ENCODE measurements at places on chromosomes 3 and 15.

DNA sequence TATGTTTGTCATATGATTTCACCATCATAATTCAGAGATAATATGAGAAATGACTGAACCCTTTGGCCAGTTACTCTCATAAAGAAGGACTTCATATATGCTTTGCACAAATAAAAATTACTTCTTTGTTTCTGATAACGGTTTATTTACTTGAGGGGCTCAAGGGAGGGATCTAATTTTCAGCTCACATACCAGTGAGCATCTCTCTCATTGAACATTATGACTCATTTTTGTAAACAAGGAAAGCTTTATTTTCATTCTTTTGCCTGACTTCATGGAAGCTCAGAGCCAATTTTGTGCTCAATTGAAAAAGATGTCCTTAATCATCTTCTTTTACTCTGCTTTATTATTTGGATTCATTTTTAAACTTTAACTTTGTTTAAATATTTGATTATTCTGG, 5.8 kb downstream of the NLGN1 start:
- no peak for DNase-seq

- DNase-seq = no peak
Observed at GRCh38 chr3:146129750-146130149, 31.2 kb downstream of the PLOD2 start.

- DNase-seq = no peak
Observed at GRCh38 chr15:90813796-90814190, 54.6 kb upstream of the FURIN start.

GRCh38 chr3:172461530-172462138, 13.4 kb upstream of the GHSR start:
- DNase-seq = no peak

DNA sequence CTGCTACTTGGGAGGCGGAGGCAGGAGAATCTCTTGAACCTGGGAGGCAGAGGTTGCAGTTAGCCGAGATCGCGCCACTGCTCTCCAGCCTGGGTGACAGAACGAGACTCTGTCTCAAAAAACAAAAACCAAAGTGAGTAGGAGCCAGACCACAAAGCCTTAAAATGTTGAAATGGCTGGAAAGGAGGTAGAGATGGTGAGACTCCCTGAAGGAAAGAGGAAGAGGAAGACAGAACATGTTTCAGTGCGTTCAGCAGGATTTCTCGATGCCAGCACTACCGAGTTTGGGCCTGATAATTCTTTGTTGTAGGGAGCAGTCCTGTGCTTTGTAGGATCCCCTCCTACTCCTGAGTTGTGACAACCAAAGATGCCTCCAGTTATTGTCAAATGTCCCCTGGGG, 189.9 kb downstream of the AKAP13 start:
- DNase-seq = no peak

DNA sequence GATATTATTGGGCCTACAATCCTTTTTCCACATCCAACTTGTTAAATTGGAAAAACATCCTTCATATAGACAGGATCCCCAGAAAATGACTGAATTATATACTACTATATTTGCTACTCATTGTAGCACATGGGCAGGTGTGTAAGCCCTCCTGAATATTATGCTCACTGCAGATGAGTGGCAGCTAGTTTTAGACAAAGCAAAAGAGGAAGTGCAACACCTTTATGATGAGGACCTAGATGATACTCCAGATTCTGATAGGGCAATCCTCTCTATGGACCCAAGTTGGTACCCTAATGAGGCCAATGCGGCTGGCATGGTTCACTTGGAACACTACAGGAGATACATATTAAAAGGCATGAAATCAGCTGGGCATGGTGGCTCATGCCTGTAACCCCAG, 119.1 kb upstream of the PLCL2 start:
- no peak for DNase-seq

GRCh38 chr3:133077688-133078087, 39.5 kb downstream of the TMEM108 start:
- DNase-seq = no peak

GRCh38 chr3:136949708-136950107, 8.1 kb upstream of the IL20RB start:
- no peak for DNase-seq

DNA sequence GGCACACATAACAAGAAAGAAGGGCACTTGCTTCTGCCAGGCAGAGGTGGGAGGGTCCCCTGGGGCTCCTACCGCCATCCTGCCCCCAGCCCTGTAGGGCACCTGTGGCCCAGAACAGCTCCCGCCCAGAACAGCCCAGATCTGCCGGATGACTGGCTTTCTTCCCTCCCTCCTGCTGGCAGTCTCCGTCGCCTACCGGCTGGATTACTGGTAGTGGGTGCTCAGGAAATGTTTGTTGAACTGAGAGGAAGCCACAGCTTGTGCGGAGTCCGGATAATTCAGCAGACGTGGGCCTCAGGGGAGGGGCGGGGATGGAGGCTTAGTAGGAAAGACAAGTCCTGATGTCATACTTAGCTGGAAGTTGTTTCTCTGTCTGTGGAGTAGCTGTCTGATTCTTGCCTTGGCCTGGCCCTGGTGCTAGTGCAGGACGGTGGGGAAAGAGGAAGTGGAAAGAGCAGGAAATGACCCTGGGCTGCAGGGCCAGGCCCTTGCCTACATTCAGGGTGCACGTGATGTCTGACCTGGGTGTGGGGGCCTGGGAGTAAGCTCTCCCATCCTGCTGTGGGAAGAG, 6.7 kb downstream of the CCDC9B start:
- peak; percentile 54 for DNase-seq

DNA sequence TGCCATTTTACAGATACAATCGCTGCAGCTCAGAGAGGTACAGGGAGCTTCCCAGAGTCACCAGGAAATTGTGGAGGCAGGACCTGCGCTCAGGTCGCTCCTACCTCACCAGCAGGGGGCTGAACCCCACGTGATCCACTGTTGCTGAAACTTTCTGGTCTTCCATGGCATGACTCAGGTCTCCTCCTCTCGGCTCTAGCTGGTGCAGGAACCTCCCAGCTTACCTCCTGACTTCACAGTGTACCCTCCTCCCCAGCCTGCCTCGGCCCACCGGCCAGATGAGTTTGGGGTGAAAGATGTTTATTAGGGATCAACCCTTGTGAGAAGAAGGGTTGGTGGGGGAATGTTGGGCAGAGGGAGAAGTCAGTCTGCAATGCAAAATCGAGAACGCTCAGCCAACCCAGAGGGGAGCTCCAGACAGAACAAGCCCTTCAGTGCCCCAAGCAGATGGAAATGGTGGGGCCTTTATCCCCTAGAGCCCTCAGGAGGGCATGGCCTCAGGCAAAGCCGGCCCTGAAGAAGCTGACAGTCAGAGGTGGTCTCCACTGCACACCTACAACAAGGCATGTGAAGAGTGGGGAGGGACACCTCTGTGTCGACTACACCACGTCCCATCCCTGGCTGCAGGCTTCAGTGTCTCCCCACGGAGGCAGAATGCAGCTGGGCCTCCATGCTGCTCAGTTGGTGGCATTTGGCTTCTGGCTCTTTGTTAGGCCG, 118.6 kb upstream of the PRR20G start:
- DNase-seq = no peak

DNA sequence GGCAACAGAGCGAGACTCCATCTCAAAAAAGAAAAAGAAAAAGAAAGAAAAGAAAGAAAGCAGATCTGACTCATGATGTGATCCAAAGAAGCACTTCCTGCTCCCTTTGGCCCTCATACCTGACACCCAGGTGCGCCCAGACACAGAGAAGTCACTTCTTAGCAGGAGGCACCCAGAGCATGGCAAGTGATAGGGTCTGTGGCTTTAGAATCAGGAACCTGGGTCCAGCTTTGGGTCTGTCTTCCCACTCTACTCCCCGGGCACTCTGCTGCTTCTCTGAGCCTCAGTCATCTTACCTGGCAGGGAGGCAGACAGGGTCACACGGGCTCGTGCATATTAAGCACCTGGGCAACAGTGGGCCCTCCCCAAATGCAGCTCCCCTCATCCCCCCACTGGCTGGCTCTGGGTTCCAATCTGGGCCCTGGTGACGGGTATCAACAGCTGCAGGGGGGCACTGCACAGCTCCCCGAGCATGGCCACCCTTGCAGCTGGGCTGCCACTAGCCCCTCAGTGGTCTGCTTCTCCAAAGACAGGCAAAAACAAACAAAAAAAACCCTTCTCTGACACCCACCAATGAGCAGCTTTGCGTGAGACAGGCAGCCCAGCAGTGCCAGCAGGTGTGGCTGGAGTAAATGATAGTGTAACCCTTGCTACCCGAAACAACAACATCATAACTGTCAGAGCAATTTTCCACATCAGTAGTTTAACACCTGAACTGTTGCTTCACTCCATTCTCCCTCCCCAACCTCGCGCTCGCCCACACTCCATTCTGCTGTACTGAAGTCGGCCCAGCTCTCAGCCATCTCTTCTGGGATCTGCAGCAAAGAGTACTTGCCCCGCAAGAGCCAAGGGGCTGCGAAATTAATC, 99.8 kb downstream of the MEGF11 start:
- DNase-seq = no peak

- DNase-seq = no peak
Observed at GRCh38 chr3:190620886-190621608, 107.2 kb downstream of the IL1RAP start.

DNA sequence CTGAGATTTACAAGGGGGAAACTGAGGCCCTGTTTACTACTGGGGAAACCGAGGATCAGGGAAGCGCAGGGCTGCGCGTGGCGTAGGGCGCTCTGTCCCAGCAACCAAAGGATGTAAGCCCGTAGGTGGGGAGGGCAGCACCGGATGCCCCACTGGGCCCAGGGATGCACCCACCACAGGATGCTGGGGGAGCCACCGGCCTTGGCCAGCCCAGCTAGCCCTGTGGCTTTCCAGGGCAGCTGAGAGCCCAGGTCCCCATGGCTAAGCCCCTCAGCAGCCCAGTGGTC, 33.4 kb downstream of the RPN1 start:
- DNase-seq = no peak

- no peak for DNase-seq
Observed at GRCh38 chr15:87207251-87207650, 1049.3 kb downstream of the NTRK3 start.

DNA sequence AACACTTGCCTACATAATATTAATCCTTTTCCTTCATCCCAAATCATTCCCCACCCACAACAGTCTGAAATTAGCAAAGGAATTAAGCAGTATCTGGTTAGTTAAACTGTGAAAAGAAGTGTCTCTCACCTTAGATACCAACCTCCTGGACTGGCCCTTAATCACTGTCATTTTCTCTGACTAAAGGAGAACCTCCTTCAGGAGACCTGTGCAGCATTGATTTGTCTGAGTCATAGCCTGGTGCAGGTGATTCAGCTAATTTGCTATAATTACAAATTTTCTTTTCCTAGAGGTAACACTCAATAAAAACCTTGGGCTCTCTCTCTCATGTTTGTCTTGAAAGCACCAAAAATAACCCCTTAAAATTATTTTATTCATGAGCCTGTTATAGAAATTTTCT, 279.8 kb upstream of the SEMA6D start:
- DNase-seq = no peak

DNA sequence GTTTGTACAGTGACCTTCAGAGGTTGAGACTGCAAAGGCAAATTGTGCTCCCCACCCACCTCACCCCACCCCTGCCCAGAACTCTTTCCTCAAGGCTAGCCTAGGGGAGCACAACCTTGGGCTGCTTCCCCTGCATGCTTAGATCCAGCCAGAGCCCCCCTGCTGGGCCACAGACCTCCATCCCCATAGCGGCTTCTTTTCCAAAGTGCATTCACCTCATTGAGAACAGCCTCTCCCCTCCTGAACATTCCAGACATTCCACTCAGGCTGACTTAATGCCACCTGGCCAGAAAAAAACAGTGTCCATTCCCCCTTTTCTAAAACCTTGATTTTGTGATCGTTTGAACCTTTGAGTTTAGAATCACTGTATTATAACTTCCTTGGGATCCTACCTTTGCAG, 124.4 kb upstream of the TOPAZ1 start:
- DNase-seq = no peak

DNA sequence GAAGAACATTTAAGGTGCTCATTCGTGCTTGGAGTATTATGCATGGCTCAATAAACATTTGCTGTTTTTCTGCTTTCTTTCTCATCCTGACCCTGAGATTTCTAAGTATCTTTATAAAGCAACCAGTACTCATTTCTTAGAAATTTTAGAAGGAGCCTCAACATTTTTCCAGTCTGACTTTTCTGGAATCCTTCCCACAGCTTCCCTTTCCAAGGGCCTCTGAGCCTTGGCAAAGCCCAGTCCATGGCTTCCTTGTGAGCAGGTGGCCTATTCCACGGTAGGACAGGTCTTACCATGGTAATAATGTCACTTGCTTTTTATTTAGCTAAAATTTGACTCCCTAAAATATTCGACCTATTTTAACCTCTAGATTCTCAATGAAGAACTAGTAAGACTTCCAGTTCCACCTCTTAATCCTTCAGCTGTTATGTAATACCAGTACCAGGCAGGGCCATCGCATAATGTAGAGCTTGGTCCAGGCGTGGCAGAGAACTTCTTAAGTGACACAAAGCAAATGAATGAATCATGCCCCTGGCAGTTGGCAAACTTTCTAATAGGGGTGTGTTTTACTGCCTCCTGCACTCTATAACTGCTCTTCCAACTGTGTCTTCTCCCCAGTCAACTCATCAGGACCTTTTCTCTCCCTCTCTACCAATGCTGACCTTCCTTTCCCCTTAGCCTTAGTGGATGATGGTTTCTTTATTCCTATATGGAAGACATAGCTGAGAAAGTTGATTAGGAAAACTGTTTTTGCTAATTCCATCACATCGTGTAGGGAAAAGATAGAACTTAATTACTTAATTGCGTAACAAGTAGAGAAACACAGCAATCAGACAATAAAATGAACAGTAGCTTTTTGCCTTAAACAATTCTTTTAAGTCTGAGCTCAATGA, 894 bp upstream of the TM4SF4 start:
- no peak for DNase-seq

- DNase-seq = no peak
Observed at GRCh38 chr3:4719046-4719501, 225.9 kb downstream of the ITPR1 start.
